ENCODE measurements at places on chromosomes 1 and 21.

GRCh38 chr1:176531921-176532897 lies 69.2 kb downstream of the PAPPA2 start:
- no peak for DNase-seq

GRCh38 chr1:247740721-247741120 lies 2.3 kb downstream of the OR14K1 start:
- DNase-seq = no peak

DNA sequence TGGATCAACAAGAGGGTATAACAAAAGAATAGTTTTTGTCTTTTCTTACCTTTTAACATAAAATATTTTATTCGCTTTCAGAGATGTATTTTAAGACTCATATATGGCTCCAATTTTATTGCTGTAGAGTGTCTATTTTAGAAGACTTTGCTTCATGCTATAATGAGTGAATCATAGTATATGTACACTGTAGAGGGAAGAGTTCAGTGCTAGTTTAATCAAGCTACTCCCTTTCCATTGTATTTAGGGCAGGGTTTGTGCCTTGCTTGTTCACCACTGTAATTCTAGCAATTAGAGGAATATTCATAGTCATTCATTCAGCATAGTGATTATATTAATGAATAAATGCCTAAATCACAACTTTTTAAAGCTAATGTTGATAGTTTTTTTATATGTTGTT lies 78.8 kb downstream of the CEP350 start:
- DNase-seq = no peak

DNA sequence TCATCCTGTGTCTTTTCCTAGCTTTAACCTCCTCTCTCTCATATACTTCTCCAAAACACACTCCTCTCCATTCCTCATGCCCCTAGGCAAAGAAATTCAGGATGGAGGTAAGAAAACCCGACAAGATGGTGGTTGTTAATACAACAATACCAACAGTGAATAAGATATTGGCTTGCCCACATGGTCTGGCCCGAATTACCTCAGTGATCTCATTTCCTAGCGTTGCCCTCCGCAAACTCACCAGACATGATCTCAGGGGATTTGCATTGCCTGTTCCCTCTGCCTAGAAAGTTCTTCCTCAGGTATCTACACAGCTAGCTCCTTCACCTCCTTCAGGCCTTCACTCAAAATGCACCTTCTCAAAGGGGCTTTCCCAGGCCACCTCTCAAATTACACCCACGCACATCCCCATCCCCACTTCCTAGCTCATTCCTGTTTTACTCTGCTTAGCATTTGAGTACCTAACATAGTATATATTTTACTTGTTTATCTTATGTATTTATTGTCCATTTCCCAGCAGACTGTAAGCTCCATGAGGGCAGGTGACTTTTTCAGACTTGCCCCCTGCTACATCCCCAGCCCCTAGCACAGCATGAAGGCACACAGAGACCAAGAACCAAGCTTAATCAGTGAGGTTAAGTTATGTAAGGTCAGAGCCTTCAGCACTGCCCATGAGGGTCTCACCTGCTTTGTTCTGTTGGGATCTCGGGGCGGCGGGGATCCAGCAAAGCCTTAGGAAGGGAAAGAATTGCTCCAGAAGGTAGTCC lies 10.2 kb upstream of the UBR4 start:
- no peak for DNase-seq

GRCh38 chr1:209835782-209836298 lies 8.1 kb downstream of the UTP25 start:
- DNase-seq = no peak

- DNase-seq = no peak
These were observed 45.8 kb downstream of the CYP2J2 start for GRCh38 chr1:59880735-59881134.

DNA sequence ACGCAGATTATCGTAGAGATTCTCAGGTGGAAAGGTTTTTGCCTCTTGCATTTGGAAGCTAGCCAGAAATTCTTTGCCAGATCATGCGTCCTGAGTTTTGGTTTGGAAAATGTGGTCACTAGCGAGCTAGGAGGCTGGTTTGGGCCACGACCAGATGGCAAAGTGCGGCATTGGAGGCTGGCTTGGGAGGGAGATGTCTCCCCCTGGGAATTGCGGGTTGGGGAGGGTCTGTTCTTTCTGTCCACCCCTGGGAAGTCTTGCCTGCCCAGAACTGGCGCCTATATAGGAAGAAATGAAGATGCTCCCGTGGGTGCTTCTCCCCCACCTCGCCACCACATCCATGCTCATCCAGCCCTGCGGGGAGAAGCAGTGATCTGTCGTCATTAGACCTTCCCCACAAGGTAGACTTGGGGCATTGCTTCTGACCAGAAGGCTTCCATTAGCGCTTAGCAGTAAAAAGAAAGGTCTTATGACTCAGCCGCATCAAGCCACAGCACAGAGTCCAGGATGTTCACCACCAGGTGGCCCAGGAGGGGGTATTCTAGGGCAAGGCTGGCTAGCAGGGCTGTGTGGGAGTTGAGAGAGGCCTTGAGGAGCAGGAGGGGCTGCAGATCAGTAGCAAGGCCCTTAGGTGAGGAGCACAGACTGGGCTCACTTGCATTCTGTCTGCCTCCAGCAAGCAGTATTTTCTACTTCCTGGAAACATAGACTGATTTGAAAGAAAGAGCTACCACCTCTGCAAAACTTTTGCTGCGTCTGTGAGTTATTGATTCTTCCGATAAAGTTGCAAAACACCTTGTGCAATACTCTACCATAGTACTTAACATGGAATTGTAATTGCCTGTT lies 1.5 kb upstream of the PTP4A2 start:
- DNase-seq = peak; percentile 56

DNA sequence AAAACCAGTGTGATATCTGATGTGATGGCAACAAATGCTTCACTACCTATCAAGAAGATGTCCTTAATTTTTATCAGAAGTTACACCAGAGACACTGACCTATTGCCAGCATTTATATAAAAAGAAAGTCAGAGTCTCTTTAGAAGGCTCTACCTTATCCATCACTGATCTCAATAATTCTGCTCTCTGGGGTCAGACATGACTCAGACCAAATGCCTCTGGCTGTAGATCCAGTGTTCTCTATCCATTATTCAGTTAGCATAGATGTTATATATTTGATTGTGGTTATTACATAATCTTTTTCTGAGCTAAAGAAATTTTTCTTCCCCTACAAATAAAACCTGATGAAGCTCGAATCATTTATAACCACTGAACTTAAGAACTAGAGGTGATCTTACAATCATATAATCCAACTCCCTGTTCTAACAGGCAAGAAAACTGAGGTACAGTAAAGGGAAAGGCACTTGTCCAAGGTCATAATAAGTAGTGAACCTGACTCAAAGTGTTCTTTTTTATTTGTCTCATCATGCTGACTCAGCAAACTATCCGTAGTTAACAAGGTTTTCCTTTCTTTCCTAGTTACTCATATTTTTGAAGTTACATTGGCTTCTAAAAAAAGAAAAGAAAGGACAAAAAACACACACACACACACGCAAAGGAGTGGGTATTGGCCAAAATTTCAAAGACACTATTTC lies 43.6 kb upstream of the ESRRG start:
- DNase-seq = no peak

- DNase-seq = no peak
These were observed 7.1 kb downstream of the ANGEL2 start for GRCh38 chr1:213008564-213008963.

DNA sequence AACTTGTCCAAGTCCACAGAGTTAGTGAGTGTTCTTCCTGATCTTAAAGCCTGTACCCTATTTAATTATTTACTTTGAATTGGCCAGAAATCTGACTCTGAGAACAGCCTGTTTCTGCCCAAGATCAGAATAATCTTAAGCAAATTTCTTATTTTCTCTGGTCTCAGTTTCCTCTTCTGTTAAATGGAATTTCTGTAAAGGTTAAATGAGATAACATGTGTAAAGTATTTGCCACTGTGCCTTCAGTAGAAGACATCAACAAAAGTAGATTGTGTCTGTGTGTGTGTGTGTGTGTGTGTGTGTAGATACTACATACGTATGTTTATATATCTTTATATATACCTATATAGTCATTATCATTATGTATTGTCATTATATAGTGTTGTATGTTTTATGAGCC lies 124.2 kb upstream of the FGGY start:
- no peak for DNase-seq

DNA sequence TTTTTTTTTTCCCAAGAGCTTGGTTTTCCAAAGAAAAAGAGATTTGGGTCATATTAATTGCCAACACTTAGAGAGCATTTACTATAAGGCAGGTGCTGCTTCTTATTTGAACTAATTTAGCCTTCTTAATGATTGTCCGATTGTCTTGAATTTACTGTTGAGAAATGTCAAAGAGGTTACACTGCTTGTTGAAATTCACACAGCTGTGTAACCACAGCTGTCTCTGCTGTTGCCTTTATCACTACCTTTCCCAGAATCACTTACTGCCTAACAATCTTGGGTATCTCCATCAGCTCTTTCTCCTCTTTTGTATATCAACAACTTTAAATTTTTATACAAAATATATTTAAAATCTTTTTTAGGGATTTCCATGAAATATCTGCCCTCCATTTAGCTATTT lies 115.6 kb downstream of the UCHL5 start:
- no peak for DNase-seq

- DNase-seq = no peak
These were observed 1288.3 kb upstream of the B3GALT2 start for GRCh38 chr1:194474701-194475100.

- no peak for DNase-seq
These were observed 221.4 kb downstream of the HLX start for GRCh38 chr1:221100611-221101010.

DNA sequence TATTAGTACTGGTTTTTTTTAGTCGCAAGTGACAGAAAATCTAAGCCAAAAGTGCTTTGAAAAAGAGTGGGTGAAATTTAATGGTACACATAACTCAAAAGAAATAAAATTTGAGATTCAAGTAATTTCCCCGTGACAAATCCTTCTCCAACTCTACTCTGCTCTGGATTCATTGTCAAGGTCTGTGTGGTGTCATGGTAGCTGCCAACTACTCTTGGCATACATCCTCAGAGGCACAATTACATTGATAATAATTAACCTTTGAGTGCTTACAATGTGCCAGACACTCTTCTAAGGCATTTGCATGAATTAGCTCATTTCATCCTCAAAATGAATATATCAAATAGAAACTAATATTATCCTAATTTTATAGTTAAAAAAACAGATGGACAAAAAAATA lies 1153.9 kb upstream of the NCAM2 start:
- DNase-seq = no peak

GRCh38 chr1:207826557-207827487 lies 75.0 kb downstream of the CD46 start:
- DNase-seq = no peak

- DNase-seq = no peak
These were observed 16.4 kb upstream of the CAPN2 start for GRCh38 chr1:223695941-223696340.

DNA sequence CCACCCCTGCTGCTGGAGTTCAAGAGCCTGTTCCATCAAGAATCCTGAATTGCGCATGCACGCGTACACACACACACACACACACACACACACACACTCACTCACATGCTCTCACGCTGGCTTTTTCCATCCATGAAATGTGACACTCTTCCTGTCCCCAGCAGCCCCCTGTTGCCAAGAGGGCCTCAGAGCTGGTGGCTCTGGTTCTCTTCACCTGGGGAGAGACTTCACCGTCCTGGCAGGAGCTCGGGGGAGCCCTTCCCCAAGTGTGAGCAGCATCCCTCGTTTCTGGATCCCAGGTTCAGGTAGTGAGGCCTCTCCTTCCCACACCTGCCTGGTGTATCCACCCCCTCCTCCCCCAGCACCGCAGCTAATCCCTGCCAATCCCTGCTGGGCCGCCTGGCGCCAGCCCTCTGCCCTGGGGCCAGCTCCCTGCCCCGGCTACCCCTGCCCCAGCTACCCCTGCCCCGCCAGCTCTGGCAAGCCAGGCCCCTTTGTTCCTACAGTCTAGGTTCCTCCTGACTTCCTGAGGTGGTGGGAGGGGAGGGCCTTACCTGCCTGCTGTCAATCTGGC lies 9.9 kb downstream of the PLOD1 start:
- no peak for DNase-seq

- no peak for DNase-seq
These were observed 24.3 kb downstream of the CAMK1G start for GRCh38 chr1:209607795-209608178.

GRCh38 chr1:170204121-170204520 lies 58.4 kb downstream of the NTMT2 start:
- no peak for DNase-seq

DNA sequence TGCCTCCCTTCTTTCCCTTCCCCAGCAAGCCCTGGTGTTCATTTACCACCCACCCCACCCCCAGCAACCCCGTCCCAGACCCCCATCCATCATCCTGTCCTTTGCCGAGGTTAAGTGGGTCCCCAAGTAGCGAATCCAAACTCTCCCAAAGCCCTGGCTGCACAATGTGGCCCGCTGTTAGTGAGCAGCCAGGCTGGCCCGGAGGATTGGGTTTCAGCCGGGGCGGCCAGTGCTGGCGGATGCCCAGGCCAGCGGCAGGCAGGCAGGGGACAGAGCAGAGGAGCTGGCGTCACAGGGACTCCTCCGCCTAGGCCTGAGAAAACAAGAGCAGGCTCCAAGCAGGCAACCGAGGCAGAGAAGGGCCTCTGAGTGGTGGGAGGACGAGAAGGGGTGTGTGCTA lies 61.4 kb downstream of the EPHB2 start:
- DNase-seq = no peak

DNA sequence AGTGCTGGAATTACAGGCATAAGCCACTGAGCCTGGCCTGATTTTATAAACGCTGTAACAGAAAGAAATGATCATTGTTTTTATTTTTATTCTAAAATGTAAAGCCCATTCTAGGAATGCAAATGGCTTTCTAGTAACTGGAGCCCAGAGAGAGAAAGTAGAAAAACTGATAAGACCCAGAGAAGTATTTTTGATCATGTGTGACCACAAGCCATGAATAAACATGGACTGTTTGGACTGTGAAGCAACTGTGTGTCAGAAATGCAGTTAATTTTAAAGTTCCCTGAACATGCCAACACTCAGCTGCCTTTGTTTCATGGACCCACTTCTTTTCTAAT lies 39.7 kb downstream of the EIF2B3 start:
- DNase-seq = no peak

- peak; percentile 73 for DNase-seq
These were observed 3.3 kb upstream of the DENND2D start for GRCh38 chr1:111203681-111204200.

- peak; percentile 34 for DNase-seq
These were observed at the start of gene MCOLN2 for GRCh38 chr1:84996846-84997666. TSS of gene MCOLN2 (minus strand) at chr1:84997113. CDS start at chr1:84996872, 241 bp downstream.

DNA sequence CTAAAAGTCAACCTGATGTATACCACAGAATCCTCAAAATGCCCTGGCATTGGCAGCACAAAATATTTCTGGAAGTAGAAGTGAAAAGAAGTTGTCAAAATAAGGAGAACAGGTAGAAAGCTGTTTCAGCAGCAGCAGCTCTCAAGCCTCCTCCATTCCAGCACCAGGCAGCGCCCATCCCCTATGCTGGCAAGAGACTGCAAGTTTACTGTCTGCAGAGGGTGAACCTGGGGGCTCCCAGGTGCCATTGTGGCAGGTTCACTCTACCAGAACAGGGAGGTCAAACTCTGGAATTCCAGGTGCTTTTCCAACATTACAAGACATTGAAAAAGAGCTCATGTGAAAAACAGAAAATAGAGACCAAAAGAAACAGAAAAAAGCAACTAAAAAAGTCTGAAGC lies 128.8 kb upstream of the CTTNBP2NL start:
- no peak for DNase-seq

- no peak for DNase-seq
These were observed 467.4 kb downstream of the COL11A1 start for GRCh38 chr1:102640872-102641271.
